ENCODE measurements at places on chromosomes 5 and 9. TPM values are rescaled to one million over a fixed set of nuclear protein-coding genes. Genes with fewer than 3 reads are reported as not detected.

The RAD1 gene
- 20.0 TPM for total RNA-seq

GRCh38 chr5:118040496-118040895 is 947.9 kb downstream of the DTWD2 start:
- H3K27ac ChIP-seq, result no peak overlapping the region
- no peak overlapping the region for H3K4me3 ChIP-seq
- DNase-seq, result no peak
- no peaks in the 10 kb centered on the region for H3K4me1 ChIP-seq
- H3K27me3 ChIP-seq, result no peaks in the 10 kb centered on the region

DNA sequence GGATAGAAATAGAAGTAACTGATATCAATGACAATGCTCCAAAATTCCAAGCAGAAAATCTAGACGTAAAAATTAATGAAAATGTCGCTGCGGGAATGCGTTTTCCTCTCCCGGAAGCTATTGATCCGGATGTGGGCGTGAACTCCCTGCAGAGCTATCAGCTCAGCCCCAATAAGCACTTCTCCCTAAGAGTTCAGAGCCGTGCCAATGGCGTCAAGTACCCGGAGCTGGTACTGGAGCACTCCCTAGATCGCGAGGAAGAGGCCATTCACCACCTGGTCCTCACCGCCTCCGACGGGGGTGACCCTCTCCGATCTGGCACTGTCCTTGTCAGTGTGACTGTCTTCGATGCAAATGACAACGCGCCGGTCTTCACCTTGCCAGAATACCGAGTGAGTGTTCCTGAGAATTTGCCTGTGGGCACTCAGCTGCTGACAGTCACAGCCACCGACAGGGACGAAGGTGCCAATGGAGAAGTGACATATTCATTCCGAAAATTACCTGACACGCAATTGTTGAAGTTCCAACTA is 818 bp downstream of the PCDHGA10 start:
- peak overlapping the region; percentile 60 for H3K4me3 ChIP-seq
- H3K27me3 ChIP-seq, result peaks cover 28% of the 10 kb centered on the region
- no peaks in the 10 kb centered on the region for H3K4me1 ChIP-seq
- DNase-seq, result no peak
- no peaks in the 10 kb centered on the region for H3K36me3 ChIP-seq

DNA sequence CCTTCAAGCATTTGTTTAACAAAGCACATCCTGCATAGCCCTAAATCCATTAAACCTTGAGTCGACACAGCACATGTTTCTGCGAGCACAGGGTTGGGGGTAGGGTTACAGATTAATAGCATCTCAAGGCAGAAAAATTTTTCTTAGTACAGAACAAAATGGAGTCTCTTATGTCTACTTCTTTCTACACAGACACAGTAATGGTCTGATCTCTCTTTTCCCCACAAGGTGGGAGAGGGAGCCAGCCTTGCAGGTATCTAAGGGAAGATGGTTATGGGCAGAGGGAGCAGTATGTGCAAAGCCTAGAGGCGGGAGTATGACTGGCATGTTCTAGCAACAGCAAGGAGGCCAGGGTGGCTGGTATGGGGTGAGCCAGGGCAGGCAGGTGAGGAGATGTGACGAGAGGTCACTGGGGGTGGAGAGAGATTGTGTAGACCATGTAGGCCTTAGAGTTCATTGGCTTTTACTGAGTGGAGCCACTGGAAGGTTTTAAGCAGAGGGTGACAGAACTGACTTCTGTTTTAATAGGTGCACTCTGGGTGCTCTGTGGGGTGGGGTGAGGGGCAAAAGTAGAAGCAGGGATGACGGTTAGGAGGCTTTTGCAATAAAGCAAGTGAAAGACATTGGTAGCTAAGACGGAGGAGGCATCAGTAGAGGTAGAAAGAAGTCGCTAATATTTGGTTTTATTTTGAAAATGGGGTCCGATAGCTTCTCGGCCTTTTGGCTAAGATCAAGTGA is 5.1 kb upstream of the RPS14 start:
- H3K27me3 ChIP-seq, result no peaks in the 10 kb centered on the region
- no peak for DNase-seq
- H3K27ac ChIP-seq, result no peak overlapping the region
- no peaks in the 10 kb centered on the region for H3K36me3 ChIP-seq
- H3K4me3 ChIP-seq, result no peak overlapping the region
- peaks cover 7% of the 10 kb centered on the region for H3K4me1 ChIP-seq

GRCh38 chr9:4939118-4939561 is 45.9 kb upstream of the JAK2 start:
- H3K4me3 ChIP-seq, result no peak overlapping the region
- H3K27ac ChIP-seq, result no peak overlapping the region
- no peak for DNase-seq
- peaks cover 55% of the 10 kb centered on the region for H3K4me1 ChIP-seq
- no peaks in the 10 kb centered on the region for H3K27me3 ChIP-seq
- no peaks in the 10 kb centered on the region for H3K36me3 ChIP-seq

The OR1Q1 gene
- not detected for total RNA-seq

The GRXCR2 gene
- total RNA-seq, result not detected

The SH3TC2 gene
- 0.96 TPM for total RNA-seq

DNA sequence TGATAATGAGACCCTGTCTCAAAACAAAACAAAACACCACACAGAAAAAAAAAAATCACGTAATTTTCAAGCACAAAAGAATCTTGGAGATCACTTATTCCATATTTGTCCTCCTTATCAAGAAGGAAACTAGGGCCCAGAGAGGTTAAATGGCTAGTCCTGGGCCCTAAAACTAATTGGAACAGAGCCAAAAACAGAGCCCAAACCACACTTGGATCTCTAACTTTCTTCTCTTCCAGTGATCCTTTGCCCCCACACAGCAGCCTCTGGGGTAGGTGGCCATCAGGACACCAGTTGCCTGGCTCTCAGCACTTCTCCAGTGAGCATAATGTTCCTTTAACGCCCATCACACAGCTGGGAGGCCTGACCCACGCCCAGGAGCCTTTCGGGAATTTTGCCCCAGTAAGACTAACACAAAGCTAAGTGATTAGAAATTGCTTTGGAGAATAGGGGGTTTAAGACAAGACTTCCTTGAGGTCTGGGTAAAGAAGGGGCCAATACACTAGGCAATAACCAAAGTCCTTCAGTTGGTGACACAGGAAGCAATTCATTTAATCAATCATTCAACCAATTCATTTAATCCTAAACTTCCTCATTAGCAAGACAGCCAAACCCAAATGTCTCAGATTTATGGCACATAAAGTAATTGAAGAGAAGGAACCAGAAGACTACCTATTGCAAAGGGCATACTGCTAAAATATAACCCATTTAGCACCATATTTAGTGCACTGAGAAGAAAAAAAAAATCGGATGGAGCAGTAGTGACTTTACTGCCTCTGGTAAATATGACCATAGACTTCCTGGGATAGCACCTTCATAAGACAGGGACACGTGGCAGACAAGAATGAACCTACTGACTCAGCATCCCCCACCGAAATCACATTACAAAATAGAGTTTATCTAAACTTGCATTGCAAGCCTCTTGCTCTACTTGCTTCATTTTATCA is 77.8 kb downstream of the ZNF608 start:
- no peaks in the 10 kb centered on the region for H3K27me3 ChIP-seq
- no peak for DNase-seq
- no peak overlapping the region for H3K27ac ChIP-seq
- H3K4me1 ChIP-seq, result peaks cover 27% of the 10 kb centered on the region
- H3K4me3 ChIP-seq, result no peak overlapping the region

DNA sequence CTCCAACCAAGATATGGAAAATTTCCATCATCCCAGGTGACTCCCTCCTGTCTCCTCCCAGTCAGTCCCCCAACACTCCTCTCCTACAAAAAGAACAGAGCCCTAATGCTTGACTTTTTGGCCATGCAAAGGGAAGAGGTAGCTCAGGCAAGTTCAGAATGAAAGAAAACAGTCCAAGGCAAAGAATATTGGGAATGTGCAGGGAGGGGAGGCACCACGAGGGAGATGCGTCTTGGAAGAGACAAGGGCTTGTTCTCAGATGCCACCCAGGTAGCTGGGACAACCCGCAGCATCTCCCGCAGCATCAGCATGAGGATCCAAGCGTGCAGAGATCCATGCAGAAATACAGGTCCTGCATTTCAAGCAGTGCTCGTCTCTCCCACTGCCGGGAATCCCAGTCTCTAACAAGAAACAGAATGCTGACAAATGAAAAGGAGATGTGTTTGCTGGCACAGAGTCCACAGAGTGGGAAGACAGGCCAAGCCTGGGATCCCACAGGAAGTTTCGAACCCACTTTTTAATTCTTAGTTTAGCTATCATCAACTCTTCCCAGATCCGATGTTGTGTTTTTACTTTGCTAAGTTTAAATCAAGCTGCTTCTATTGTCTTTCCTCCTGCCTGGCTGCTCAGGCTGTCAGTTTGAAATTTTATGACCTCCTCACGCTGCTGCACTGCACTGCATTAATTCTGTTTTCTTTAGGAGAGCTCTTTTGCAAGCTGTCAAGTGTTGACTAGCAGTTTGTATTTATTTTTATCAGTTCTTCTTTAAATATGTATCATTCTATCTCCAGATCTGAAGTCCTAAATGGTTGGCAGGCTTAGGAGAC is 86.8 kb upstream of the OSMR start:
- no peak for DNase-seq
- H3K36me3 ChIP-seq, result no peaks in the 10 kb centered on the region
- H3K4me3 ChIP-seq, result no peak overlapping the region

The PCDHGA6 gene
- total RNA-seq, result 1.3 TPM

DNA sequence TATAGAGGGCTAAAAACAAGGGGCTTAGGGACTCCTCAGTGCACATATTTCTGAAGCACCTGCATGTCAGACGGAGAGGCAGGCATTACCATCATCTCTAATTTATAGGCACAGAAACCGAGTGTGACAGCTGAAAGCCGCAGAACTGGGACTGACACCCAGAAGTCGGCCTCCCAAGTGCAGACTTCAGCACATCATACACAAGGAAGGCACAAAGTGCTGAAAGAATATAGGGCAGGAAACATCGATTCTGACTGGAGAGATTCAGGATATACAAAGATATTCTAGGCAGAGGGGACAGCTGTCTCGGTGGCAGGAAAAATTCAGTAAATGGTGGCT is 11.2 kb downstream of the MRPS27 start:
- DNase-seq, result no peak
- peaks cover 45% of the 10 kb centered on the region for H3K36me3 ChIP-seq
- H3K27ac ChIP-seq, result peak overlapping the region; percentile 97
- H3K4me1 ChIP-seq, result peaks cover 7% of the 10 kb centered on the region

DNA sequence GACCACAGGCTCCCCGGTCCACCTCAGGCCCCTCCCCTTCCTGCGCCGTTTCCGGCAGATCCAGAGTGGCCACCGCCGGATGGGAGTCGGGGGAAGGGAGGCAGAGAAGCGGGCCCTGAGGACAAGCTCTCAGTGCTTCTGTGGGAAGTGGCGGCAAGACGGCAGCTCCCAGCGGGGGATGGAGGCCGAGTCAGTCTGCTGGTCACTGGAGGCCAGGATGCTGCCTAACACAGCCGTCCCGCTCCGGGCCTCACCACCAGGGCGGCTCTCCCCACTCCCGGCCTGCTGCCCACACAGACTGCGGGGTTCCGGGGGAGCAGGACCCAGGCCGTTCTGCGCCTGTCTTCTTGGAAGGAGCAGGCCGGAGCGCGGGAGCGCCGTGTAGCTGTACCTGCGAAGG is 31.4 kb downstream of the FXN start:
- peaks cover 45% of the 10 kb centered on the region for H3K36me3 ChIP-seq
- no peaks in the 10 kb centered on the region for H3K27me3 ChIP-seq
- DNase-seq, result no peak
- no peak overlapping the region for H3K27ac ChIP-seq

DNA sequence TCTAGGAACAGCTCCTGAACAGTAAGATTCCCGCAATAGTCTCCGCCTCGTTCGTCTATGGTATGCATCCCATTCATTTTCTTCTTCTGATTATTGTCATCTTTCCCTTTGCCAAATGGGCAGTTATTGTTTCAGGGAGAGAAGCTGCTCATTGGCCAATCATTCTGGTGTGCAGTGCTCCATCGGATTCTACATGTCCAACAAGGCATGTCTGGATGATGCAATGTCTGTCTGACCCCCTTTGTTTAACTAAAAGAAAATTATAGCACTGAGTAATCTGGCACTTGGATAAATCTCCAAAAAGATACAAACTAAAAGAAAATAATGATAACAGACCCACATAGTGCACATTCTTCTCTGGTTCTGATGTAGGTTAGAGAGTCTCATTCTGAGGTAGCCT is 515.6 kb upstream of the DMAC1 start:
- H3K27ac ChIP-seq, result no peak overlapping the region
- H3K36me3 ChIP-seq, result no peaks in the 10 kb centered on the region
- H3K4me1 ChIP-seq, result no peaks in the 10 kb centered on the region
- H3K27me3 ChIP-seq, result no peaks in the 10 kb centered on the region
- no peak for DNase-seq

DNA sequence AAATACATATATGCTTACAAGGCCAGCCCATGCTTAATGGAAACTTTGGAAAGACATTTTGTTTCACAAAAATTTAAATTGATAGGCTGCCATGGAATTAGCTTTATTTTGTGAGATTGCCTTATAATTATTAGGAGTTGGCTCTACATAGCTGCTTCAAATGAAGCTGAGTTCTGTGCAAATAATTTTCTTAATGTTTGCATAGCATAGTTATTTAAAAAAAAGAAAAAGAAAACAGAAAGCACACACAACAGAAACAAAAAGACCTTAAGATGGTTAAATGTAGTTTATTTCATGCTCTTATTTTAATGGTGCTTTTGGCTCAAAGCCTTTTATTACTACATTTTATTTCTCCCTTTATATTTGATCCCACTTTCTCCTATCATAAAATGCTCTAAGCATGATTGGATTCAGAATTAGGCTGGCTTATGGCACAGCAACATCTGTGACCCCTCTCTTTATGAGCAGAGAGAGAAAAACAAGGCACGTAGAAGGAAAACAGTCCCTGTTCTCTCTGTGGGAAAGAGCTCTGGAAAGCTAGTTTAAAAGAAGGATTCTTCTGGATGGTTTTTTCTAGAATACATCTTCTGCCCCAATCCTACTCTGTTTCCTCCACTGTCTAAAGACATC is 530.5 kb downstream of the NTRK2 start:
- no peaks in the 10 kb centered on the region for H3K4me1 ChIP-seq
- no peaks in the 10 kb centered on the region for H3K27me3 ChIP-seq
- H3K27ac ChIP-seq, result no peak overlapping the region
- no peak for DNase-seq

GRCh38 chr9:91405343-91406077 is 18.1 kb downstream of the NFIL3 start:
- H3K4me3 ChIP-seq, result no peak overlapping the region
- peaks cover 9% of the 10 kb centered on the region for H3K4me1 ChIP-seq
- DNase-seq, result no peak
- H3K27me3 ChIP-seq, result no peaks in the 10 kb centered on the region

The IFNB1 gene
- total RNA-seq, result not detected

- no peak for DNase-seq
- H3K4me3 ChIP-seq, result no peak overlapping the region
Measured at GRCh38 chr9:114603248-114603647, 7.8 kb upstream of the TMEM268 start.

DNA sequence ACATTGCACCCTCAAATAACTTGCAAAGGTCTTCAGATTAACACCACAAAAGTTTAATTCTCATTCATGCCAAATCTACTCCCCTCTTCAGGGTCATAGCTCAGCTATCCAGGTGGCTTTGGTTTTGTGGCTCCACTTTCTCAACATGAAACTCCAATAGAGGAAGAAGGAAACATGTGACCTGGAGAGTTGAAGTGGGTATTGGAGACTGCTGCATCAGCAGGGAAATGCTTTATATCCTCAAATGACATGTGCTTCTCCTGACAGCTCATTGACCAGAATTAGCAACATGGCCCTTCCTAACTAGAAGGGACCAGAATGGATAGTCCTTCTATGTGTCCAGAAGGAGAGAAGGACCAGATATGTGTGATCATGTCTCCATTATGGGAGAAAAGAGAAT is 73.6 kb downstream of the TLR4 start:
- no peaks in the 10 kb centered on the region for H3K36me3 ChIP-seq
- H3K27ac ChIP-seq, result no peak overlapping the region
- DNase-seq, result no peak
- no peaks in the 10 kb centered on the region for H3K27me3 ChIP-seq
- H3K4me1 ChIP-seq, result no peaks in the 10 kb centered on the region
- no peak overlapping the region for H3K4me3 ChIP-seq
